ENCODE measurements at places on chromosomes 2 and 18.

DNA sequence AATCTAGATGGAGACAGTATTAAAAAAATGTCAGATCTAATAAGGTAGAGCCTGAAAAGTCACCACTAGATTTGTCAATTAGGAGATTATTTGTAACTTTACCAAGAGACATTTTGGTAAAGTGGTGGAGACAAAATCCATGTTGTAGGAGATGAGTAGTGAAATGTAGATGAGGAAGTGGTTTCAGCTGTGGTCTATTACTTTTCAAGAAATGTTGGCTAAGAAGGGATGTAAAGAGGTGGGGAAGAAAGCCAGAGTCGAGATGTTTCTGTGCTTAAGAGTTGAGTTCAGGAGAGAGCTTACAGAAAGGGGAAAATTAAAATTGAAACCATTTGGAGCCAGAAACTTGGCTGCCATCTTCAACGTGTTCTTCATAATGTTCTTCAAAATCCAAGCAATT is 22.2 kb downstream of the ACVR2A start:
- no peak for DNase-seq

GRCh38 chr2:162002623-162003235 is 71.3 kb downstream of the DPP4 start:
- no peak for DNase-seq

GRCh38 chr2:60053791-60054190 is 499.7 kb downstream of the BCL11A start:
- no peak for DNase-seq

DNA sequence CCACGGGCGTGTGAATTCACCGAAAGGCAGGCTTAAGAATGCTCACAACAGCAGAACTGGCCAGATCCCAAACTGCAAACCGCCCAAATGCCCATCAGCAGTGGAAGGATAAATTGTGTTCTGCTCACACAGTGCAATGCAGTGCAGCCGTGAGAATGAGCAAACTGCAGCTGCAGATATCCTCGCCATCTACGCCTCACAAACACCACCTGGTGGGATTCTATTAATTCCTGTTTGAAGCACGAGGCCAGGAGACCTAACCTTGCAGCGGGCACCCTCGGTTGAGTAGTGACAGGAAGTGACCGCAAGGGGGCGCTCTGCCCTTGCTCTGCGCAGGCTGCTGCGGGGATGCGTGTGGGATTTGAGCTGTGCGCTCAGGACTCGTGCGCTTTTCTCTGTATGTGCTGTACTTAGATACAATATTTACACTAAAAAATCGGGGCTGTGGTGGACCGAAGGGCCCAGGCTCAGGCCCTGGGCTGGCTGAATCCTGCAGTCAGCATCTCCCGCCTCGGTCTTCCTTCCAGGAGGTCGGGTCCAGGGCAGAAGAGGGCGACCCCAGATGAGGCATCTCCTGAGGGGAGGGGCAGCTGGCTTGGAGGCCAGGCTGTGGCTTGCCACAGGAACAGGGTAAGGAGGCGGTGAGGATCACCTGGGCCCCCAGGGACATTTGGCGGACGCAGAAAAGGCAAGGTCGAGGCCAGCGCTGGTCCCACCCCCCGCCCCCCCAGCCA is 19.8 kb upstream of the PDIA6 start:
- peak; percentile 63 for DNase-seq

DNA sequence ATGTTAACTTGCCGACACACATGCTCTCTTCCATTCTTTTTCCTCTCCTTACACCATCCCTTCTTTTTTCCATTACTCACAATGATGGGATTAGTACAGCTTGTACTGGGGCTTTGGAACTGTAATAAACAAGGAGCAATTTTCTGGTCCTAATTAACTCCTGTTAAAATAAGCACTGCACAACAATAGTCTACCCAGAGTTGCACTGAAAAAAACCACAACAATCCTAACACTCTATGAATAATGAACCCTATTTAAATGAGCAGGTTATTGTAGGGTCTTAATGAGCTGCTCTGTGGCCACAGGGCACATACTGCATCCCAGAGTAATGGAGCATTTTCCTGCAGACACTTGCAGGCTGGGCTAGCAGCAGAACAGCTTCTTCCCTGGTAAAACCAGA is 380.3 kb downstream of the NRXN1 start:
- no peak for DNase-seq

DNA sequence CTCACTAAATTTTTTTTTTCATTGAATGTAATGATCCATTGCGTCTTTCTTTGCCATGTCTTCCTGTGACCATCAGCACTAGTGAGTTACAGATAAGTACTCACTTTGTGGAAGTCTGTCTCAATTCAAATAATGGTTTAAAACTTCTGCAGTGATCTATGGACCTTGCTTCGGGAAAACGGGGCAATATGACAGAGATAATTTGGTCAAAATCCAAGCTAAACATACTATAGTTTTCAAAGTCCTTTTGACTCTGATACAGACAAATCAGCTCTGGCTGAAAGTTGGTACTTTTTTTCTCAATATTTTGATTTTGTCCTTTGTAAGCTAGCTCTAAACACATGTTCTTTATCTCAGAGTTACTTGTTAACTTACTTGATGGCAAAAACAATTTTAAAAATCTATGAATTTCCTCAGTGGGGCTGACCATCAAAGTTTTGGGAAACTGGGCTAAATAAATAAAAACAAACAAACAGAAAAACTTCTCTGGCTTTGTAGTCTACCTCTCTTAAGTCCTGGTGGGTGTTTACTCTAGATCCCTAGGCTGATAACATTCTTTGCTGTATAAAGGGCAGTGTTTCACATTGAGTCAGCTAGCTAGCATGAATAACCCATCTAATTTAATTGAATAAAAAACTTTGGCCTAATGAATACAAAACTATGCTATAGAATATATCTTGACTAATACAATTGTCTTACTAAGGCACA is 327.6 kb downstream of the RDH14 start:
- peak; percentile 13 for DNase-seq

DNA sequence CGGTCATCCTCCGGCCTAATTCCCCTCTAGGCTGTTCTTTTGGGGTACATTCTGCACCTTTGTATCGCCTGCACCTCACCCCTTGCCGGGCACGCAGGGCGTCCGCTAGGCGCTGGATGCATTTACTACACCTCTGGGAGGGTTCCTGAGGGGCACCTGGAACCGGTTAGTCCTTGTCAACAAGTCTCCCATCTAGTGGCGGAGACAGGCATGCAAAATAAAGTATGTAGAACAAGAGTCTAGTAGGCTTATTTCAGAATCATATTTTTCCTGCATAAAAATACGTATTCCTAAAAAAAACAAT is 705 bp upstream of the TEX261 start:
- DNase-seq: peak; percentile 41

DNA sequence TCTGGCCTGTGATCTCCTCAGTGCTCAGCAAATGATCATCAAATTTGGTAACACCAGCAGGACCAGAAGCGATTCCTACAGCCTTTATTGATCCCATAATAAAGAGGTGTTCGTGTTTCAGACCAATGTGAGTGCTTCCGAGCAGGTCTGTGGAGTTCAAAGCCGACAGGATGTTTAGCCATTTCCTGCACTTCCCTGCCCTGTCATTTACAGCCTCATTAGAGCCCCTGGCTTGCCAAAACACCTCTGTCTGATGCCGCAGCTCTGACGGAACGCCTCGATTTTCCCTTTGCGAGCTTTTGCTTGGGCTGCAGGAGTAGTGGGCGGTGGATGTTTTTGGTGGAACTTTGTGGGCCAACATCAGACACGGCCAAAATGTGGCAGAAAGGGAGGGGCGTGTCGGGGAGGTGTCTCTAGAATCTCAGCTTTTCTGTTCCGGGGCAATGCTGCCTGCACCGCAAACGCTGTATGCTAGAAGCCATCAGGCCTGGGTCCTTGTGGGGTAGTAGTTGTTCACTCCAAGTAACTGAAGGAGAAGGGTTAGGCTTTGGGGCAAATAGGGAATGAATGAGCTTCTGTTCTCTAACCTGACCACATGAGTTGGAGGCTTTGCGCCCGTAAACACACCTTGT is 26.1 kb upstream of the INHBB start:
- no peak for DNase-seq

DNA sequence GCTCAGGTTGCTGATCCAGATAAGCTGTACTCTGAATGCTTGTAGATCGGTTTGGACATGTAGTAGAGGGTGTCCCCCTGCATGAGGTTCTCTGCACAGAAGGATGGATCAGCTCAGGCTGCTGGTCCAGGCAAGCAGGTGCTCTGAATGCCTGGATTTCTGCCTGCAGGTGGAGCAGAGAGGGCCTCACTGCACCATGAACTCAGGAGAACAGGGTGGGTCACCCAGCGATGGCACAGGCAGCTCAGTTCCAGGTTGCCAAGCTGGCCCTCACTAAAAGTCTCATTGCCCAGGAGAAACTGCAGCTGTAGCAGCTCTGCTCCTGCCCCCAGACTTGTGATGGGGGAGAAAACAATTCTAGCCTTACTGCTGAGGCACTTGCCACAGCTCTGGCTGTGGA is 491.8 kb downstream of the XIRP2 start:
- DNase-seq: no peak

- DNase-seq: peak; percentile 62
These were observed 146.4 kb upstream of the SPATS2L start for GRCh38 chr2:200159829-200160781.

DNA sequence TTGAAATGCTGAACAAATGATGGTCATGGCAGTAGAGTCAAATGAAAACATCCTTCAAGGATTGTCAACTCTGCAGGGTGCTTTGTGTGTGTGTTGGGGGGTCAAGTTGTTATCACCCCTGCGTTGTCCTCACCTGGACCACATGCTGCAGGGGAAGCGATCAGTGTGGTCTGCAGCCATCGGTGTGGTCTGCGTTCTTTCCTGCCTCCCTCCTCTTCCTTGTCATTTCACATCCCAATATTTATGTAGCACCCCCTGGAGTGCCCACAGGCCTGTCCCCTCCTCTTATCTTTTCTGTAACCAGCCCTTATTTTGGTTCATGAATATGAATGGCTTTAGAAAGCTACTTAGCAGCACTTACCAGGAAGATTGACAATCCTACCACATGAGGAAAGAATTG is 38.9 kb downstream of the UGP2 start:
- no peak for DNase-seq

- DNase-seq: no peak
These were observed 119.3 kb upstream of the SIX3 start for GRCh38 chr2:44822174-44822573.

DNA sequence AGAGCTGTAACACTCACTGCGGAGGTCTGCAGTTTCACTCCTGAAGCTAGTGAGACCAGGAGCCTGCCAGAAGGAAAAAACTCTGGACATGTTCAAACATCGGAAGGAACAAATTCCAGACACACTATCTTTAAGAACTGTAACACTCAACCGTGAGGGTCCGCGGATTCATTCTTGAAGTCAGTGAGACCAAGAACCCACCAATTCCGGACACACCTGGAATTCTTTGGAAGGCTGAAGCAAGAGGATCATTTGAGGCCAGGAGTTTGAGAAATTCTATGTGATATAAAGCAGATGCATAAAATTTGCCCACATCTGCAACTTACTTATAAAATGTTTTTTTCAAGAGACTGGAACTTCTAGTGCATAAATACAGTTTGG is 43.5 kb upstream of the ITSN2 start:
- no peak for DNase-seq

GRCh38 chr18:11658989-11659388 is 30.1 kb upstream of the GNAL start:
- no peak for DNase-seq

GRCh38 chr2:141027221-141027620 is 1103.6 kb downstream of the LRP1B start:
- peak; percentile 26 for DNase-seq

GRCh38 chr2:63840081-63840784 is 1.5 kb upstream of the UGP2 start:
- DNase-seq: no peak

GRCh38 chr2:134917360-134917865 is 1.2 kb upstream of the CCNT2 start:
- no peak for DNase-seq

DNA sequence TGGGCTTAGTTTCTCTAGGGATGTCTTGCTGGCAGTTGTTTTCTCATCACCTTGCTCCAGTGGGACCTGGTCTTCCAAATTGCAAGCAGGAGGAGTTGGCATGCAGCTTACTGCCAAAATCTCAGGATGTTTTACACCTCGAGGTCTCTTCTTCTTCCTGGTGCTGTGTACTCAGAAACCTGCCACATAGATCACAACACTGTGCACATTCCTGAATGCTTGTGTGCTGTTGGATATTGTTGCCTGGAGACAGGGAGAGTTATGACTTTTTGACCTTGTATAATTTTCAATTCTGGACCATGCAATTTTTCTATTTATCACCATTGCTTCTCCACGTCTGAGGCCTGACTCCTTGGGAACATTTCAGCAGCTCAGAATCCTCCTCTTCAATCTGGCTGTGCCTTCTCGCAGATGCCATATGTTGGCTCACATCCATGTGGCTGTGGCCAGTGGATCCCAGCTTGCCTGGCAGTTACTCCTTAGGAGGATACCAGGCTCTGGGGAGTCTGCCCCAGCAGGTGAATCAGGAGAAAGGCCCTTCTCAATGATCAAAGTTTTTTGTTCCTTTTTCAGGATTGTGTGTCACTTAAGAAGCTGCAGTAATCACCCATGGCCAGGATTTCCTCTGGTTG is 489.3 kb downstream of the TSN start:
- no peak for DNase-seq

DNA sequence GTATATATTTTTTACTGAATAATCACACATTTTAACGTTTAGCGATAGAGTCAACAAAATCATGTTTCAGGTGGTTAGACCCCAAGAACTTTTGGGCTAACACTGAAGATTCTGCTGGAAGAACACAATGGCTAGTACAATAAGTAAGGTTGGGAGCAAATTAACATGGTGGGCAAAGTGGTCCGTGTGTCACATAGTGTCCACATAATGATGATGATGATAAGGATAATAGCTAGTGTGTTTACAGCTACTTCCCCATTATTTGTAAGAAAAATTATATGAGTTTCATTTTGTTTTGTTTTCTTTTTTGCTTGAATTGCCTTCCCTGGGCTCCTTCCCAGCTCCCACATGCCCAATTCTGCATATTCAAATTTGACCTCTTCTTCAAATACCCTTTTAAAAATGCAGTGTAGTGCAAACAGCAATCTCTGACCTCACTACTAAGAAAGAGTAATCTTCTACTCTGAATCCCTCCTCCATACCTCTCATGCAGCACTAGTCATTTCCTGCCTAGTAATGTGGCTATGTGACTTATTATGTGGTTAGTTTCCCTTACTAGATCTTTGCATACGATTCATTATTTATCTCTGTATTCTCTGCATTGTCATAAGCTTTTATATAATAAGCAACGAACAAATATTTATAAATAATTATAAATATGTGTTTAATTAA is 16.9 kb upstream of the VPS54 start:
- peak; percentile 83 for DNase-seq
